Central memory CD4-positive, alpha-beta T cell (primary cell): ENCODE measurements at places on chromosomes 1 and 21.

DNA sequence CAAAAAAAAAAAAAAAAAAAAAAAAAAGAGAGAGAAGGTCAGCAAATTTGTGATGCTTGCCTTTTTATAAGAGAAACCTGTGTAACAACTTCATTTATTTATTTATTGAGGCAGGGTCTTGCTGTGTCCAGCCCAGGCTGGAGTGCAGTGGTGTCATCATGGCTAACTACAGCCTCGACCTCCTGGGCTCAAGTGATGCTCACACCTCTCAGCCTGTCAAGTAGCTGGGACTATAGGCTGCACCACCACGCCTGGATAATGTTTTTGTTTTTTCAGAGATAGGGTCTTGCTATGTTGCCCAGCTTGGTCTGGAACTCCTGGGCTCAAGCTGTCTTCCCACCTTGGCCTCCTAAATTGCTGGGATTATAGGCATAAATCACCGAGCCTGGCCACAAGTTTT, 42.4 kb downstream of the DHCR24 start:
- DNase-seq: no peak

- no peak for DNase-seq
Measured at GRCh38 chr1:87615491-87615890, 286.8 kb downstream of the LMO4 start.

DNA sequence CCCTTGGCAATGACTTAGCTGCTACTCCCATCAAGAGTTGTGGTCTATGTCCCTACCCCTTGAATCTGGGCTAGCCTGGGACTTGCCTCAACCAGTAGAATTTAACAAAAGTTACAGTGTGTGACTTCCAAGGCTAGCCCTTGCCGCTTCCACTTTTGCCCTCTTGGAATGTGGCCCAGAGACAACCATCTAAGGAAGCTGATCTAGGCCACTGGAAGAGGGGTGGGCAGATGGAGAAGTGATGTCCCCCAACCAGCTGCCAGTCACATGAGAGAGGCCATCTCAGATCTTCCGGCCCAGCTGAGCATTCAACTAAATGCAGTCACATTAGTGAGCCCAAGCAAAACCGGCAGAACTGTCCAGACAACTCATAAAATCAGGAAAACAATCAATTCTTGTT, 115.1 kb downstream of the TOMM20 start:
- no peak for DNase-seq

DNA sequence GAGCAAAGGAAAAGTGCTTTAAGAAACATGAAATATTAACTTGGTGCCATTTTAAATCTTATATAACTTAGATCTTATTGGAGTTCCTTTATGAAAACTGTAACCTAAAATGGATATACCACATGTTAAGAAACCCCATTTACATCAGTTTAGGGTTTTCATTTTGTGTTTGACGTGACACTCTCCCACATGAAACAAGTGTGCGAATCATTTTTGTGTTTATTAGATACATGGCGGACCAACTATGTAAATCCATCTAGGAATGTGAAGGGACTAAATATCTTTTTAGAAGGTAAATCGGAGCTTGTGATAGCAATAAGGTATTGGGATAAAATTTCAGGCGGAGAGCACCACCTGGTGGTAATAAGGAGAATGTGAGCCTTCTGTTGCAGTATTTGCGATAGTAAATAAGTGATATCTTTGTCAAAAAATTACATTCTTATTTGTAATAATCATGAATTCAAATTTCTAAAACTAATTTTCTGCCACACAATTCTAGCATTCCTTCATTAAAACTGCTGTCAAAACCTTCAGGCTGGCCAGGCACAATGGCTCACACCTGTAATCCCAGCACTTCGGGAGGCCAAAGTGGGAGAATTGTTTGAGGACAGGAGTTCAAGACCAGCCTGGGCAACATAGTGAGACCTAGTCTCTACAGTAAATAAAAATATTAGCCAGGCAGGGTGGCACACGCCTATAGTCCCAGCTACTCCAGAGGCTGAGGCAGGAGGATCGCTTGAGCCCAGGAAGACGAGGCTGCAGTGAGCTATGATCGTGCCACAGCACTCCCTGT, 31.3 kb downstream of the SMAP2 start:
- DNase-seq: peak; percentile 77
